ENCODE measurements at places on chromosomes 1 and 21. TPM values are rescaled to one million over a fixed set of nuclear protein-coding genes. Genes with fewer than 3 reads are reported as not detected.

CRP gene
- polyA plus RNA-seq: not detected

PTGFR gene
- polyA plus RNA-seq: 3.6 TPM

ATP1A4 gene
- polyA plus RNA-seq: not detected

ZNF695 gene
- polyA plus RNA-seq: 3.0 TPM

S100A7 gene
- polyA plus RNA-seq: not detected

APOBEC4 gene
- not detected for polyA plus RNA-seq

NR1I3 gene
- polyA plus RNA-seq: not detected

UROD gene
- polyA plus RNA-seq: 247 TPM

FAM43B gene
- polyA plus RNA-seq: not detected

DNA sequence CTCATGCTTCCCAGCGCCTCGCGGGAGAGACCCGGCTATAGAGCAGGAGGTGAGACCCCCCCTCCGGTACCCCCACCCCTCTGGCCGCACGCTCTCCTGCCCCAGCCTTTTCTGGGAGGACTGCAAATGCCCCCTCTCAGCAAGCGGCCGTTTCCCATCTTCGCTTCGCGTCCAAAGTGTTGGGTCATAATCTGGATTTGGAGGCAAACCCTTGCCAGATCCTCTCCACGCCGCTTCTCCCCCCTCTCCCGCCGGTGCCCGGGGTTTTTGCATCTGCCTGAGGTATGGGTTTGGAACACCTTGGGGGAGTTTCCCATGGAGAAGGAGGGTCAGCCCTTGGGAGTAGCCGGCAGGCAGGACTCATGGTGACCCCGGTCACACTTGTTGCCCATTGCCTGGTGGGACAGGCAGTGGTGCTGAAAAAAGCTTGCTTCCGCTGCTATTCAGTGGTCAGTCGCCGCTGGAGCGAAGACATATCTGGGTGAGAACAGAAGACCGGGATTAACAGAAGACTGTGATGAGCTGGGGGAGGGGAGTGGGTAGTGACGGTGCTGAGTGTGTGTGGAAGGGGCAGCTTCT, 935 bp downstream of the KCNK2 start:
- DNase-seq: peak; percentile 17

GRCh38 chr1:150622303-150622975, 7.0 kb downstream of the ENSA start:
- DNase-seq: no peak

- DNase-seq: no peak
Observed at GRCh38 chr1:160264795-160265307, 2.5 kb upstream of the DCAF8 start.

- no peak for DNase-seq
Observed at GRCh38 chr1:3389093-3389833, 65.2 kb upstream of the ARHGEF16 start.

DNA sequence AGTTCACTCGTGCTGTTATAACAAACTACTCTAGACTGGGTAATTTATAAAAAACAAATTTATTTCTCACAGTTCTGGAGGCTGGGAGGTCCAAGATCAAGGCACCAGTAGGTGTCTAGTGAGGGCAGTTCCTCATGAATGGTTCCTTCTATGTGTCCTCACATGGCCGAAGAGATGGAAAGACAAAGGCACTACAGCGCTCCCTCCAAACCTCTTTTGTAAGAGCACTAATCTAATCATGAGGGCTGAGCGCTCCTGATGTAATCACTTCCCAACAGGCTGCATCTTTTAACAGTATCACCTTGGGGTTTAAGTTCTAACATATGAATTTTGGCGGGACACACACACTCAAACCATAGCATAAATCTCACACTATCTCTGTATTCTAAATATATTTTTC, 54.0 kb upstream of the KANK4 start:
- no peak for DNase-seq

GRCh38 chr1:56326056-56326455, 253.3 kb downstream of the PLPP3 start:
- no peak for DNase-seq

- no peak for DNase-seq
Observed at GRCh38 chr1:1917995-1918900, 831 bp downstream of the TMEM52 start.

DNA sequence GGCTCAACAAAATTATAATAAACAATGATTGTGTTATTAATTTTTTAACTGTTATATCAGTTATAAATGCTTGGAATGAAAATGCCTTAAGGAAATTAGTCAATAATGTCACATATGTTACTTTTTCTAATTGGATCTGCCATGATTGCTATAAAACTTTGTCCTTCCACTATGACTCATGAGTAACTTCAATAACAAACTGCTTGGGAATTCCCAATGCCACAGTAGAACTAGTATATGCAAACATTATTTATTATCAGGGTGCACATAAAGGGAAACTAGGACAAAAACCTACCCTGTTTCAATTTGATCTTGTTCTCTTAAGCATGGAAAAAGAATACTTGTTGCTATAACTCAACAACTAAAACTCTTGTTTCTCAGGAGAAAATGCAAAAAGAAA, 59.1 kb upstream of the PDC start:
- DNase-seq: no peak

GRCh38 chr1:238658763-238659162, 727.6 kb upstream of the CHRM3 start:
- no peak for DNase-seq

DNA sequence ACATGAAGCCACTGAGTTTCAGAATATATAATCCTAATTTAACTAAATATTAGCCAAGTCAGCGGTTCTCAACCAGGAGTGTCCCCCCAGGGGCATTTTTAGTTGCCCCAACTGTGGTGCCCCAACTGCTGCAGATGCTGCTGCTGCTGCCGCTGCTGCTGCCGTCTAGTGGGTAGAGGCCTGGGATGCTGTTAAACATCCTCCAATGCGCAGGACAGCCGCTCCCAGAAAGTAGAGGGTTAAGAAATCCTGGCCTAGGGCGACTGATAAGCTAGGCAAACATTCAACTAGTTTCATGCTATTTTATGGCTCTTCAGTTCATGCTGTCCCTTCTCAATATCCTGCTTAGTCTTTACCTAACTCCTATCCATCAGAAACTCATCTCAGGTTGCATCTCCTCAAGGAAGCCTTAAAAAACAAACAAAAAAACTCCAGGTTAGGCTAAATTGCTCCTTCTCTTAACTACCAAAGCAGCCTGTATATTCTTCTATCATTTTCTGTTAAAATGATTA, 9.9 kb upstream of the DCAF6 start:
- DNase-seq: peak; percentile 12

- peak; percentile 56 for DNase-seq
Observed at GRCh38 chr21:16605597-16605996, 875.8 kb downstream of the USP25 start.

DNA sequence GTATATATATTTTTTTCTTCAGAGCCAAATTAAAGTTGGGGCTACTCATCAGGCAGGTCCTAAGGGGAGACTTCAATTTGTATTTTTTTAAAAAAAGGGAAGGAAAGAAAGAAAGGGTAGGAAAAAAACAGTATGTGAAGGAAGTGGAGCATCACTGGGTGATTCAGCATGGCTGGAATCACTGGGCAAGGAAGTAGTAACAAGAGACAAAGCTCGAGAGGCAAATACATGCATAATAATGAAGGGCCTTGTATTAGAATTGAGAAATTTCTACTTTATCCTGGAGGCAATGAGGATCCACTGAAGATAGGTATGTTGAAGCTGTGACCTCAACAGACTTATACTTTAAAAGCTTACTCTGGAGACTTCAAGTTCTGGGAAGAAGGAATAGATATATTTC, 184.4 kb downstream of the COQ8A start:
- DNase-seq: no peak

DNA sequence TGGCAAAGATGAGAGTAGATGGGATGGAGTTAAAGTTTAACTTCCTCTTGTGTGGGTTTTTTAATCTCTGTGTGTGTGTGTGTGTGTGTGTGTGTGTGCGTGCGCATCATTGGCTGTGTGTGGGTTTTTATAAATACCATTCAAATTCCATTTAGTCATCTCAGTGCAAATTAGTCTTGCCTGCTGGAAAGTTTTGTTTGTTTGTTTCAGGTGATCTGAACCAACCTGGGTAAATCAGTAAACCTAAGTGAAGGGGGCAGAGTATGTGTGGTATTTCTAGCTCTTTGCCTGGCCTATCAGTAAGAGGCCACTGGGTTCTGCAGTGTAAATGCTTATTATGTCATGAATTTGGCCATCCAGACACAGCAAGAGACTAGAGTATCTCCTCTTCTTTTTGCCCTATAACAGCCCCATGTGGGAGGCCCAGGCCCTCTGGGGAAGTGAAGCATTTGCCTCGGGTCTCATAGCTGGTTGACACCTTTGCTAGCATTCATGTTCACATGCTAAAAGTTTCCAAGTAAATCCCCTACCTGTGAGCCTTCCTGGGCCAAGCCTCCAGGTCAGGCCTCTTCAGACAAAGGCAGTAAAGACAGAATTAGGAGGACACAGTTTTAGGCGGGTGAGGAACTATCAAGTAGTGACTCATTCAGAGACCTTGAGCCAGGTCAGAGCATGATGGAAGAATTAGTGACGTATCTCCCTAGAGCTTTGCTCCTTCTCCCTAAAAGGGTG, 14.7 kb downstream of the INTS3 start:
- no peak for DNase-seq

DNA sequence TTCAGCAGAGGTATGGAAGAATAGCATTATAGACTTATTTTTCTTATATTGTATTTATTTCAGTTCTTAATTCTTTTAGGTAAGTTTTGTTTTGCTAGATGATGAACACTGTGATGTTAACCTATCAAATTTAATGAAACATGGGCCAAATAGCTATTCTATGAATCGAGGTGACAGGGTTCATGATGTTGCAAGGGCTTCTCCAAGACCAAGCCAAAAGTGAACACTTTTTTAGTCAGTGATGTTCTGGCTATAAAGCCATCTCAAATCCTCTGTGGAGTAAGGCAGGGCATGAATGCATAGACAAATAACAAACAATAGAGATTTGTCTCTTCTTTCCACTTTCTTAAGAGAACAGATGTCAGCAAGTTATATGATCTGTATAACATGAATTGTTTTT, 26.7 kb downstream of the C1orf146 start:
- no peak for DNase-seq

GRCh38 chr21:36948686-36949085, 17.8 kb downstream of the HLCS start:
- no peak for DNase-seq

- no peak for DNase-seq
Observed at GRCh38 chr1:951364-951763, 7.7 kb downstream of the NOC2L start.

DNA sequence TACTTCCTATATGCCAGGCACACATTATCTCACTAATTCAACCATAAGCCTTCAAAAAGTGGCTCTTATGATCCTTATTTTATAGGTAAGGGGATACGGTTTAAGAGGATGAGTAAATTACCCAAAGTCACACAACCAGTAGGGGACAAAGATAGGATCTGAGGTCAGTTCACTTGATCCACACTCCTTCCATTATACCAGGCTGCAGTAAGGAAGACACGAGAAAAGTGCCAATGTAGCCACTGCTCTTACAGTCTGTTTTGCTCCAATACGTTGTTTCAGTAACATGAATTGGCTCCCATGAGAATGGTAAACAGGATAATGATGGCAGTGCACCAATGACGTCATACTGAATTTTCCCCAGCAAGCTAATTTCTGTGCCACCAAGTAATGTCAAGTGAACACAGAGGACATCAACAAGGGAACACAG, 15.4 kb upstream of the GUCA2A start:
- DNase-seq: no peak

GRCh38 chr1:15684042-15684461, at the start of gene PLEKHM2:
Gene PLEKHM2, plus strand, starts transcription at chr1:15684320. Its CDS starts 239 bp downstream, at chr1:15684559.
- peak; percentile 93 for DNase-seq

GRCh38 chr1:92299477-92300150, 755 bp downstream of the RPAP2 start:
- DNase-seq: no peak

DNA sequence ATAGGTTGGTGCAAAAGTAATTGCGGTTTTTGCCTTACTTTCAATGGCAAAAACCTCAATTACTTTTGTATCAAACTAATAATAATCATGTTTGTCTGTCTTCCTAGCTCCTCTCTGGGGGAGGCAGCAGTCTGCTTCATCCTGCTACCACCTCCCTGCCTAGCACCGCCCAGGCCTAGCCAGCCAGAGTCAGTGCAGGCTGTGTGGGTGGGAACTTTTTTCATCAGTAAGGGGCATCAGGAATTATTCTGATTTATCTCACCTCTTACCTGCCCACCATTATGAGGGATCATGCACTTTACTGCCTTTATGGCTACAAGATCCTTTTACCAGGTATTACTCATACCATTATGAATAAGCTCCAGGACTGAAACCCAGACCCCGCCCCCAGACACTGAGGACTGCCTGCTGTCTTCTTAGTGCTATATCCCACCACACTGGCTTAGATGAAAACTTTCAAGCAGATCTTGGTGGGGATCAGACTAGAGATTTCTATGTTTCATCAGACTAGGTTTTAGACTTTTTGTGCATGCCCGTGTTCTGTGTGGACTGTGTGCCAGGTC, 116.4 kb downstream of the PBX1 start:
- DNase-seq: no peak

- DNase-seq: no peak
Observed at GRCh38 chr1:30912224-30912623, 3.7 kb upstream of the SDC3 start.

- no peak for DNase-seq
Observed at GRCh38 chr1:152699746-152700145, 1.6 kb downstream of the LCE2A start.

DNA sequence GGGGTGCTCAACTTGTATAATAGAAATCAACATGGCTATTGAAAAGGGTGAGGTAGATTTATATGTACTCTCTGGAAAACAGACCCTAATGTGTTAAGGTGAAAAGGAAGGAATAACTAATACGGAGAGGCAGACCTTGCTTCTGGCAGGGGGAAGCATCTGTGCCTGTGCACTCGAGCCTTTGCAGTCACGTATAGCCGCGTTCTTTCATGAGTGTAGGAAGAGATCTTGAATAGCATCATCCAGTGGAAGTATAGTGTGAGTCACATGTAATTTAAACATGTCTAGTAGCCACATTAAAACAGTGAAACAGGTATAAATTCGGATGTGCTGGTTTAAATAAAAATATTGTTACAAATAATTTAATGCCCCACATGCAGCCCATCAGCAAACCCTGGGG, 3.0 kb downstream of the A3GALT2 start:
- DNase-seq: no peak

GRCh38 chr1:110967256-110967655, 3.5 kb upstream of the LRIF1 start:
- no peak for DNase-seq

GRCh38 chr1:54885237-54885679, 1.7 kb downstream of the DHCR24 start:
- DNase-seq: peak; percentile 31

- peak; percentile 27 for DNase-seq
Observed at GRCh38 chr1:14826172-14826636, 227.7 kb downstream of the KAZN start.

Measured in SK-N-SH (cell line).